Stimulated activated CD4-positive, alpha-beta T cell treated with anti-CD3 and anti-CD28 coated beads, Interleukin-12 subunit alpha, Interleukin-12 subunit beta, amount 100 ng/mL, for 48 hours (primary cell): ENCODE measurements at places on chromosomes 12 and 14.

DNA sequence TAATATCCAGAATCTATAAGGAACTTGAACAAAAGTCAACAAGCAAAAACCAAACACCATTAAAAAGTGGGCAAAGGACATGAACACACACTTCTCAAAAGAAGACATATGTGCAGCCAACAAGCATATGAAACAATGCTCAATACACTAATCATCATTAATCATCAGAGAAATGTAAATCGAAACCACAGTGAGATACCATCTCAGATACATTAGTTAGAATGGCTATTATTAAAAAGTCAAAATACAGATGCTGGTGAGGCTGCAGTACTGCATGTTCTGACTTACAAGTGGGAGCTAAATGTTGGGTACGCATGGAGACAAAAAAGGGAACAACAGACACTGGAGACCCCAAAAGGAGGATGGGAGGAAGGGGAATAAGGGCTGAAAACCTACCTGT, 67.1 kb downstream of the BLTP3B start:
- no peak for DNase-seq

DNA sequence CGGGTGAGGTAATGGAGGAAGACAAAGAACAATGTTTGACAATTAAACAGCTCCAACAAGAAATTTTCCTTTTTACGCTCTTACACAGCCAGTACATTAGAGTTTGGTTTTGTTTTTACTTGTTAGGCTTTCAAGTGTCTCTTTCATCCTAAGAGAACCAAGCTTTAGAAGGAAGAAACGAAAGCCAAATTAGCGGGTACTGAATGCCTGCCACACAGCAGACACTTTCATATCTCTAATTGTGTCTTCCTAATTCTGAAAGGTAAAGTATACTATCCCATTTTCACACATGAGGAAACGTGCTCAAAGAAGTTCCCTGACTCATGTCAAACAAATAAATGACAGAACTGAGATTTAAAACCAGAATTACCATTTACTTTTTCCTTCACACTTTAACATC, 65.0 kb downstream of the CDK17 start:
- DNase-seq, result no peak

DNA sequence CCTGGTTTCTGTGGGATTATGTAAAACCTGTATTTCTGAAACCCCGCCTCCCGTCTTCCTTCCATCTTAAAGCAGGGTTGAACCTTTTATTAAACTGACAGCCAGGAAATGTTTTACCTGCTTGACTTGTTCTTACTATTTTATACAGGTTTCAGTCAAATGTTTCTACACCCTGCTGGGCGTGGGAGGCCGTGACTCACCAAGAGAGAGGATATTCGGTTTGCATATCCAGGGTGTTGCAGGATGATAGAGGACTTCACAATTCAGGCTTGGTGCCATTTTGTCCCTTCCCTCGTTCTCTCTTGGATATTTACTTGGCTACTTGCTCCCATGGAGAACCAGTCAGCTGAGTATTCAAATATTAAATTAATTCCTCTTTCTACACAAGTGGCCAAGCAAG, 69.7 kb downstream of the ARF6 start:
- peak; percentile 51 for DNase-seq

- DNase-seq, result no peak
Observed at GRCh38 chr12:119171691-119172425, 6.9 kb upstream of the HSPB8 start.

DNA sequence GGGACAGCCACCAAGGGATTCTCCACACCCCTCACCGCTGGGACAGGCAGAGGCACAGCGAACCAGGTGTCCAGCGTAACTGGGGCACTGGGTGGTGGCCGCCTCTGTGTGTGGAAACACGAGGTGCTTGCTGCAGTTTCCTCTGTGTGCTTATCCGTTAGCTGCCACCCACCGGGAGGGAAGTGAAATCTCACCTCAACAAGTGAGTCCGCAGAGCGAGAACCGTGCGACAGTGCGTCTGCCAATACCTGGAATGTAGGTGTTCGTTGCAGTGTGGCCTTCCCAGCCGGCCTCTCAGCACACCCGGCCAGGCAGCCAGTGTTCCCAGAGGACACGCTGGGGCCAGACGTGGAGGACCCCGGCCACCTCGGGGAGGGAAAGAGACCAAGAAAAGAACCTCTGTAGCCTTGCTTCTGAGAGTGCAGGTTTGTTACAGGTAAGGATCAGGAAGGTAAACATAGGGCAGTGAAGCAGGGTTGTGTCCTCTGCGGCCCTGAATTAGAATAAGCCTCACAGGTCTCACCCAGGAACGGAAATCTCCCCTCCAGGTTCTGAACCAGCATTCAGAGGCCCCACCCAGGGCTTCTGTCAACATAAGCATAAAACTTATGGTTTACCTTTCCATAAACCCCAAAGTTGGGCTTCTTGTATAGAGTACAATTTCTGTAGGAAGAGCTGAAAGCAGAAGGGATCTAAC, 1.5 kb downstream of the BCL2L14 start:
- DNase-seq, result peak; percentile 8

DNA sequence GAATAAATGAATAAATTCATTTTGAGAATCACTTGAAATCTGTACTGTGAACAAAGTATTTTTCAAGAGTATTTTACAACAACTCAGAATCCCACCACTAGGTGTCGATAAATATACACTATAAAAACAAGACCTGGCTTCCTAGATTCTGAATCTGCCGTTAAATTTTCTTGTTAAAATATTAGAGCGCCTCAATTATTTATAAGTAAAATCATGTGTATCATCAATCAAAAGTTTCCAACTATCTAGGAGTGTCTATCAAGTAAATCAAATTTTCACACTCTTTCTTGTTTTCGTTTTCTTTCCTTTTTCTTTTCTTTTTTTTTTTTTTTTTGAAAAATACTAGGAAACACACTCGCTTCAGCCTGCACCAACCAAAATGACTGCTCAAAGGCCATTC, 179.2 kb upstream of the DCN start:
- DNase-seq, result no peak

GRCh38 chr14:64943556-64943955, 1.0 kb upstream of the GPX2 start:
- DNase-seq, result no peak

GRCh38 chr12:56157201-56158028, 744 bp upstream of the MYL6 start:
- DNase-seq, result peak; percentile 50

GRCh38 chr12:15037091-15037687, 64.3 kb downstream of the PDE6H start:
- no peak for DNase-seq

DNA sequence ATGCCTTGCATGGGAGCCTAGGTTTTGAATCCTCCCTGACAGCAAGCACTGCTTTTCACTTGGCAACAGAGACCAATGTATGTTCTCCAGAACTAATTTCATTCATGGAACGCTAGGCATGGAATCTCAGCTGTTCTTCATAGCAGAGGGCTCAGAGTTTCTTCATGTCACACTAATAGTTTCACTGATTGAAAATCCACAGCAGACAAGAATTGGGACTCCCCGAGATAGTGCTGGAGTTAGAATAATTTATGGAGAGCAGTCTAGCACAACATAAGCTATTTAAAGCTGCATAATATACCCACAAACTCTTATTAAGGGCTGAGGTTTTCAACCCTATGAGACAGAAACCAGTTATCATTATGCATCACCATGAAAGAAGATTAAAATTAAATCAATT, 342.5 kb downstream of the TMEM132D start:
- no peak for DNase-seq

DNA sequence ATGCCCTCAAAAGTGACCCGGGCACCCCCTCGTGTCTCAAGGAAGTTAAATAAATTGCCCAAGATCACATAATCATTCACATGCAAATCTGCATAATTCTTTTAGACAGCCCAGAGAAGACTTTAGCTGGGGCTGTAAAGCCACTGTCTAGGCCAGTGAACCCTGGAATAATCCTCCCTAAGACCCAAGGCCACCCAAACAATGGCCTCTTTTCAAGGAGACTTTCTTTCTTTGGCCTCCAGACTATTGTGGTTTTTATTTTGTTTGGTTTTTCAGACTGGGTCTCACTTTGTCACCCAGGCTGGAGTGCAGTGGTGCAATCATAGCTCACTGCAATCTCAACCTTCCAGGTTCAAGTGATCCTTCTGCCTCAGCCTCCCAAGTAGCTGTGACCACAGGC, 10.6 kb downstream of the SVOP start:
- no peak for DNase-seq

- DNase-seq, result no peak
Observed at GRCh38 chr12:1147821-1148220, 156.8 kb downstream of the ERC1 start.

GRCh38 chr14:74570696-74571095, 41.3 kb downstream of the LTBP2 start:
- no peak for DNase-seq

- no peak for DNase-seq
Observed at GRCh38 chr14:42229976-42230375, 623.3 kb downstream of the LRFN5 start.

- DNase-seq, result no peak
Observed at GRCh38 chr12:69085852-69086251, 152.9 kb upstream of the CPM start.

- no peak for DNase-seq
Observed at GRCh38 chr12:119576118-119576810, 17.3 kb upstream of the TMEM233 start.

DNA sequence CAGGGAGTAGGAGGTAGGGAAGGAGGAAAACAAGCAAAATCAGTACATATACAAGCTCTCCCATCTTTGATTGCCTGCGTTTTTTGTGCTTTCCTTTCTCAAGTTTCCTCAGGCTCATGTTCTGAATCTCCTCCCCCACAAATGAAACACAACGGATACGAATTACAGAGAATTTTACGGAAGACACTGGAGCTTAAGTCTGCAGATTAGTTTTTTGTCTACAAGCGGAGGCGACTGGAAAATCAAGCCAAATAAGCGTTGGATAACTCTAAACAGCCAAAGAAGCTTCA, 612 bp downstream of the WBP11 start:
- DNase-seq, result no peak

DNA sequence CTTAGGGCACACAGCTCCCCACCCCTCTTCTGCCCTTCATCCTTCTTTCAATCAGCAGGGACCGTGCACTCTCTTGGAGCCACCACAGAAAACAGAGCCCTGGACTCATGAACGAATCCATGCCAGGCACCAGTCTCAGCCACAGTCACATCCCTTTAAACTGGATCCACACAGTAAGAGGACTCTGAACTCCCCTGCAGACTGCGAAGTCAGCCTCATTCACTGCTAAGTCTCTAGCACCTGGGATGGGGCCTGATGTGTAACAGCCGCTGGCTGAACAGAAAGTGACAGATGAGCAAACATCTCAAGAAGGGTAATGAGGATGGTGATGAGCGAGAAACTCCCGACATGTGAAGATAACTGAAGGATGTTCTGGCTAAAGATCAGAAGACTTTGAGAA, 45.8 kb upstream of the IQSEC3 start:
- no peak for DNase-seq

DNA sequence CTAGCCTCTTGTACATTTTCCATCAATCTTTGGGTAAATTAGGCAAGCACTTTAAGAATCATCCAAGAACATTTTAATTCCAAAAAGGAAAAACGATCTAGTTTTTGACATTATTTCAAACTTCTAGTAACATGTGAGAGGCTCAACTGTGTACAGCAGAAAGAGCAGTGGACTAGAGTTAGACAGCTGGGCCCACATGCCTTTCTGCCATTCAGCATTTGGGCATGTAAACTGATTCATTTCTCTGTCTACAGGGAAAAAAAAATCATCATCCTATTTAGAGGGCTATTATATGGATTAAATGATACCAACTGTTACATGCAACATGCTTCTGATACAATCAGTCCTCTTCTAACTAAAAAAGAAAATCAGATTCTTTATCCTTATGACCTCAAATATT, 17.7 kb downstream of the ATP2B1 start:
- no peak for DNase-seq

DNA sequence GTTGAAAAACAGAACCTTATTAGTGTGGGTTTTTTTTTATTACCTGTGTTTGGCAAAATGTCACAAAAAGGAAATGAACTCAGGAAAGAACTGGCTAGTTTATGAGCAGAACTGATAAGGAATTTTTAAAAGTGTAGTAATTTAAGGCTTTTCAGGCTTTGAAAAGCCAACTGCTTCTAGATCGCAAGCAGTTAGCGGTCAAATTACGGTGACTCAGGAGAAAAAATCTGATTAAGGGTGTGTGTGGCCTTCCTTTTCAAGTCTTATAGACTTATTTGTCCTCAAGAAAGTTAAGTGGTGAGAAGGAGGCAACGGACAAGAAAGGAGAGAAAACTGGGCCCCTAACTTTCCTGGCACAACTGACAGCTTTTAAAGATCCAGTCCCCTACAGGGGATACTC, 33.4 kb downstream of the PDZRN4 start:
- DNase-seq, result no peak

- DNase-seq, result no peak
Observed at GRCh38 chr14:24216345-24216699, 456 bp upstream of the MDP1 start.

GRCh38 chr12:6424866-6425265, 19.9 kb upstream of the CD27 start:
- DNase-seq, result no peak

DNA sequence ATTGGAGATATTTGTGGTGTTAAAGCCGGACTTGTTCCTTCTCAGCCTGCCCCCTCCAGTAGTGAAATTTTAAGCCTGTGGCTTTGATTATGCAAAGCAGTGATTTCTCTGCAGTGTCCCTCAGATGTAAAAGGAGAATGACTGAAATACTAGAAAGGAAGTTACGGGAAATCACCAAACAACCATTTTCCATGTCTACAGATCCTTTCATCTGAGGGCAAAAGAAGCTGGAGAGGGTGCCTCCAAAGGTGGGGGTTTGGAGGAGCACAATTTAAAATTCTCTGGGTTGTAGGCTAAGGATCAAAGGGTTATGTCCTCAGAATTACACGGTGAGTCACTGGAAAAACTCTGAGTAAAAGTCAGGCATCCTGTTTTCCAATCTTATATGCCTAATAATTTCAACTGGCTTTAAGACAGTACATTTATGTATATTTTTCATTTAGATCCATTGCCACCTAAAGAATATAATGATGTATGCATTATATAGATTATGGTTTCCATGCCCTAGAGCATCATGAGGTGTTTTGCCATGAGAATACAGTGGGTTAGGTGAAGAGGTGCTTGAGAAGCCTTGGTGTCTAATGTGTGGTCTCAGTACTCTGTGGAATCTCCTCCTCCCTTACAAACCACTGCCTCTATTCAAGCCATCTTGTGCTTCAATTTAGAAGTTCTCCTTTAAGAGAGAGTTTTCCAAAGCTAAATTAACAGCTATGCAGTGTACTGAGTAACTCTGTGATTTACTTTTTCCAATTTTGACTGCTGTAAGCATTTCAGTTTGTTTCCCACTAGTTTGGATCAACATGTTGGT, 362.1 kb downstream of the RAD51B start:
- DNase-seq, result no peak

GRCh38 chr14:65042296-65042695, 55.6 kb downstream of the FNTB start:
- no peak for DNase-seq

DNA sequence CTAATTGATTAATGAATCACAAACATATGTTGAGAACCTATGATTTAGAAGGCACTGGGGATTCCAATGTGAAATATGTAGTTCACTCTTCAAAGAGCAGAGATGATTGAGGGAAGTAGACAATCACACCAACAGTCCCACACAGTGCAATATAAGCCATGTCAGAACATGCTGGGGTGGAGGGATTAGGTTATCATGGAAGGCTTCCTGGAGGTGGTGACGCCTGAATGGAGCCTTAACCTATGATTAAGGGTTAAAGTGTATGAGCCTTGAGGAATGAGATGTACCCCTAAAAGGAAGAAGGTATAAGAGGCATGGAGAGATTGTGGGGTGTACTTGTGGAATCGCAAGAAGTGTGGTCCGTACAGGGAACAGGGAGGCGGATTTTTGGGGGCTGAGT, 31.3 kb downstream of the ERH start:
- DNase-seq, result no peak
